ENCODE measurements at places on chromosomes 7 and 10. TPM values are rescaled to one million over a fixed set of nuclear protein-coding genes. Genes with fewer than 3 reads are reported as not detected.

ANKRD26 gene
- total RNA-seq: 4.9 TPM

DMBT1 gene
- 2.3 TPM for total RNA-seq

CDNF gene
- total RNA-seq: 4.4 TPM

LRMDA gene
- total RNA-seq: 4.5 TPM

VSTM4 gene
- total RNA-seq: not detected

NXPH1 gene
- total RNA-seq: not detected

AFAP1L2 gene
- total RNA-seq: 10.6 TPM

PAPSS2 gene
- 19.0 TPM for total RNA-seq

KCNMA1 gene
- total RNA-seq: 13.5 TPM

CNTNAP2 gene
- total RNA-seq: 0.69 TPM

HTR5A gene
- not detected for total RNA-seq

ECHDC3 gene
- not detected for total RNA-seq

CAMK2B gene
- 0.11 TPM for total RNA-seq

PDK4 gene
- total RNA-seq: 6.8 TPM

TAS2R16 gene
- total RNA-seq: not detected

C10orf105 gene
- total RNA-seq: not detected

RBM48 gene
- total RNA-seq: 12.5 TPM

All from A375 (cell line).